Trophoblast cell (in vitro differentiated cells and primary cell): ENCODE measurements at places on chromosomes 6 and 20.

GRCh38 chr6:144853603-144854002, 568.5 kb downstream of the UTRN start:
- no peaks in the 10 kb centered on the region for H3K4me1 ChIP-seq
- H3K4me3 ChIP-seq, result no peak overlapping the region
- no peak for DNase-seq
- no peaks in the 10 kb centered on the region for H3K36me3 ChIP-seq

DNA sequence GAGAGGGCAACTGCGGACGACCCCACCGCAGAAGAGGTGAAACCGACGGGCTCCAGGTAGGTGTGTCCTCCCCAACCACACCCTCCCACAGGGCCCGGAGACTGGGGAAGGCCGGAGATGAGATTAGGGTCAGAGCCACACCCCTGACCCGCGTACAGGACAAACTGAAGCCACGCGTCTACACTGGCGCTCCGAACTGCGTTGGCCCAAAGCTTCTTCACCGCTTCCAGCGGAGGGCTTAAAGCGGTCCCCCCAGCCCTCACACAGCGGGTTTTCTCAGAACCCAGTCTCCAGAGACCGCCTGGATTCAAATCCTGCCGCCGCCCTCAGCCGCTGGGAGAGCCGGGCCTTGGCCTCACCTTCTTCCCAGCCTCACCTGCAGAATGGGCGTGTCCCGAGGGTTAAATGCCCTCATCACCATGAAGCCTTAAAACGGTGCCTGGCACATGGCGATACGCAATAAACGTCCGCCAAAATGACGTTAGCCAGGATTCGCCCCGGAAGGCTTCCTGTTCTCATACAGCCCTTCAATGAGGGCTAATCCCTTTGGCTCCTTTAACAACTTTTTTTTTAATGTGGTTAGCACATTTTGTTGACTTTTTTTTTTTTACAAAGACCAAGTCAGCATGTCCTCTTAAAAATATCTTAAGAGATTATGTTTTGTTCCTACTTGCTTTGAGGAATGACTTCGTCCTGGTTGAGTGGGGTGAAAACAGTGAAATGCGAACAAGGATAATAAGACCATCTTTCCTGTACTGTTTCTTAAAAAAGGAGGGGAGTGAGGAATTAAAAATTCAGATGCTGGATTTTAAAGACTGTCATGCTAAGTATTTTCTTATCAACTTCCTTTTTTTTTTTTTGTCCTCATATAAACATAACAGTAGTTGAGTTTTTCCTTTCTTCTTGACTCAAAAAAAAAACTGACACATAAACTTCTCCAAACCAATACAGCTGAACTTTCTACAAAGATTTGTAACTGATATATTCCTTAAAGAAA, 15.1 kb upstream of the ZNF217 start:
- H3K4me1 ChIP-seq, result peaks cover 17% of the 10 kb centered on the region
- no peaks in the 10 kb centered on the region for H3K27me3 ChIP-seq
- no peaks in the 10 kb centered on the region for H3K36me3 ChIP-seq
- no peak overlapping the region for H3K27ac ChIP-seq
- H3K4me3 ChIP-seq, result no peak overlapping the region

GRCh38 chr6:169205176-169206160, 48.2 kb downstream of the THBS2 start:
- no peaks in the 10 kb centered on the region for H3K36me3 ChIP-seq
- no peaks in the 10 kb centered on the region for H3K4me1 ChIP-seq

- no peaks in the 10 kb centered on the region for H3K36me3 ChIP-seq
- H3K4me1 ChIP-seq, result no peaks in the 10 kb centered on the region
- no peak overlapping the region for H3K4me3 ChIP-seq
- H3K27ac ChIP-seq, result no peak overlapping the region
- DNase-seq, result no peak
Measured at GRCh38 chr6:168609914-168610490, 169.0 kb downstream of the SMOC2 start.

DNA sequence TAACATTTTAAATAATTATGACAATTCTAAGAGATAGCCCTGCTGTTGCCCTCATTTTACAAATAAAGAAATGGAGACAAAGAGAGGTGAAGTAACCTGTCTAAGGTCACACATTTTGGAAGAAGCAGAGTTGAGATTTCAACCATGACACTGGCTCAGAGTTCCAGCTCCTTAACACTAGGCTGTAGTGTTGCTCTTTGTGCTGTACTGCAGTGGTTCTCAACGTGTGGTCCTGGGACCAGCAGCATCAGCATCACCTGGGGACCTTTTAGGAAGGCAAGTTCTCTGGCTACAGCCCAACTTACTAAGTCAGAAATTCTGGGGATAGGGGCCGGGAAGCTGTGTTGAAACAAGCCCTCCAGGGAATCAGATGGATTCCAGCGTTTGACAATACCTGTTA, 62.4 kb upstream of the FERMT1 start:
- no peak overlapping the region for H3K4me3 ChIP-seq
- no peaks in the 10 kb centered on the region for H3K36me3 ChIP-seq
- no peak for DNase-seq
- H3K27me3 ChIP-seq, result no peaks in the 10 kb centered on the region
- H3K4me1 ChIP-seq, result no peaks in the 10 kb centered on the region
